Activated naive CD4-positive, alpha-beta T cell treated with Interleukin-2 at 50 U/mL for 16 hours (primary cell): ENCODE measurements at places on chromosomes 5 and 9.

DNA sequence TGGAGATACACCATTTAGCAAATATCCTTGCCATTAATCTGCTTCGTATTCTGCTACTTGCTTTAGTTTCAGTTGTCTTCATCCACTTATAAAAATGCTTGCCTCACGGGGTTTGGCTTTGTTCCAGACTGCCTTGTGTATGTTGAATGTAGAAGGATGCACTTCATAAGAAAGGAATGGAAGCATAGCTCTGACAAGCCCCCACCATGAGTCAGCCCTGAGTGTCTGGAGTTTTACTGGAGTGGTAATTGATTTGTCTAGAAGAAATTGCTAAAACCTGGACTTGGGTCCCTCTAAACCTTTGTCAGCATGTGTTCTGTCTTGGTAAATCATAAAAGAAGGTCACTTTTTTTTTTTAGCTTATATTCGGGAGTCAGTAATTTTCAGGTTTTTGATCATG is 4.6 kb downstream of the TEX48 start:
- DNase-seq: no peak

DNA sequence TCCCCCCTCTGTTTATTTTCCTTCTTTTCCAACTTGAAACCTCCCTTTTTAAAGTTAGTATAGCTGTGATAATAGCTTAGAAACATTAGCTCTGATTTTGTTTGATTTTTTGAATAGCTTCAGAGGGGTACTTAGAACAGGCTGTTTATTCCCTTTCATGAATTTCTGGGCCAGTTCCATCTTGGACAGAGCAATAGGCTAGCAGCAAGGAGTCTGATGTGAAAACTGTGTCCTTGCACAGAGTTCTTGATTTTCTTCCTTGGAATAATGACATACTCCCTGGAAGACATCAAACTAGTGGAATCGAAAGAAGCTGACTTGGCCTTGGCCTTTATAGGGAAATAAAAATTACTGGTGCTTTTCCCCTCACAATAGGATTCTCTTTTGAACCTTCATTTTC is 32.9 kb downstream of the NTRK2 start:
- no peak for DNase-seq

- no peak for DNase-seq
These were observed 81.1 kb upstream of the SPRY4 start for GRCh38 chr5:142405814-142406395.

GRCh38 chr9:76926846-76927245 is 20.9 kb upstream of the PRUNE2 start:
- DNase-seq: no peak

- DNase-seq: no peak
These were observed 157.8 kb upstream of the PTGER4 start for GRCh38 chr5:40521925-40522324.

- no peak for DNase-seq
These were observed 64.7 kb upstream of the ABCA1 start for GRCh38 chr9:104992659-104993058.
